ENCODE measurements at places on chromosomes 2 and 18.

DNA sequence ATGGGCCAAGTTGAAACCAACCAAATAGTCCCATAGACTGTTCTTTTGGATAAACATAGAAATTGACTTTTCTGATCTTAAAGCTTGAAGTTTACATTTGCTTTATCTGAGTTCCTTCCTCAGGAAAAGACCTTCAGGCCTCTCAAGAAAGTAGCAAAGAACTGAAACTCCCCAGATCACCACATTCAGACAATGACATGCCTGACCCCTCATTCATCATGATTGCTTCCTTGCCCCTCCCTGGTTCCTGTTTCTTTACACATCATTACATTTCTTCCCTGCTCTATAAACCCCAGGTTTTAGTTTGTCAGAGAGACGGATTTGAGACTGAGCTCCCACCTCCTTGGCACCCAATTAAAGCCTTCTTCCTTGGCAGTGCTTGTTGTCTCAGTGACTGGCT, 83.6 kb upstream of the ST3GAL5 start:
- DNase-seq, result no peak

DNA sequence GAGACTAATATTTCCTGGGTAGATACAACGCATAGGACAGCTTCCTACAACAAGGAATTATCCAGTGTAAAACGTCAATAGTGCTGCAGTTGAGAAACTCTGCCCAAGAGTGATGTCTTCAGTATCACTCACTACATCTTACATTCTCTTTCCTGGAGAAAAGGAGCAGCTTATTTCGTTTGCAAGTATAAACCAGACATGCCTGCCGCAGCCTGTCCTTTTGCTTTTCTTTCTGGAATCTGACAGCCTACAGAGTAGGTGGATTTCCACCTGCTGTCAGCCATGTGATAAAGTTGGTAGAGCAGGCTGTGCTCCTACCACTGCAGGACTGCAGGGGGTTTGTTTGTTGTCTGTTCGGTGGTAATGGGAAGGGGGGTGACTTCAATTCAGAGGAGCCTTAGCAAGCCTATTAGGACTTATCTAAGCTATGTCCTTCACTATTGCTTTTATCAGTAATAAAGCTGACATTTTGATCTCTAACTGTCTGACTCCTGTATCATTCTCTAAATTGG, 439.1 kb downstream of the GRB14 start:
- DNase-seq, result no peak

DNA sequence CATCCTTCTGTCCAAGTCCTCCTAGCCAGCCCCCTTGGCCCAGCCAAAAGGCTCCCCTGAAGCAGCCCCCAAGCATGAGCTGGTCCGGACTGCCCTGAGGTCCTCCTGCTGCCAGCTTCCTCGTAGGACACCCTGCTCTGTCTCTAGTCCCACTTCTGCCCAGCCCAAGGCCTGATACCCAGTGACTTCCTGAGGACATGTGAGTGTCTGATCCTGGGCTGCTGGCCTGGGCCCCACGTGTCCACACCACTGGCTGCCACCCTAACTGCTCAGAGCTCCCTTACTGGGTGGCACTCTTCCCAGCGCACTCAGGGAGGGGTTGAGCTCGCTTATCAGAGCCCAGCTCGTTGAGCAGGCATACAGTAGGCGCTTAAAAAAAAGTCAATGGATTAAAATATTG, 34.4 kb upstream of the PDIA6 start:
- DNase-seq, result no peak

DNA sequence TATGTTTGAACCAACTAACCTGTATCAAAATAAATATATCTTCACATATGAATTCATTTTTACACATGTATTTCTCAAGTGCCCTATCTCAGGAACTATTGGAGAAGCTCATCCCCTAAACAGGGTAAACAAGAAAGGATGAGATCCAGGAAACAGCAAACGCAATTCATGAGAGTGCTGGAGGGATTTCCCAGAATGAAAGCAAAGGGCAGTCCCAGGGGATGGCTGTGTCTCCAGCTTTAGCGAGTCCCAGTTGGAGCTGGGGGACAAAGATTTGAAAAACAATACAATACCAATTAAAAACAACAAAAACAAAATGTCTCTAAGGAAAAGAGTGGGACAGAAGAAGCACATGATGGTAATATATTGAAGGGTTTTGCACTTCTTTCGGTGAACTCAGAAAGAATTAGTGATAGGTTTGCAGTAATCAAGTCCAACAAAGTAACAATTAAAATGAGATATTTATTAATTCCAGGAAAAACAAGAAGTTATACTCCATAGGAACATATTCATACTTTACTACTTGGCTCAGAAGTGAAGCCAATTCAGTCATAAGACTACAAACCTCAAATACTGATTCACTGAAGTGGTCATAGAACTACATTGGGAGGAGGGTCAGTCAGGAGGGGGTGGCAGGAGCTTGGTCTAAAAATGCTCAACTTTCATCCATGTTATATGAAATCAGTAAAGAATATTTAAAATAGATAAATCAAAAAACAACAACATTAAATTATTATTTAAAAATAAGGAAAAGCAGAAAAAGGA, 73.1 kb upstream of the PDE1A start:
- DNase-seq, result no peak

- no peak for DNase-seq
Measured at GRCh38 chr18:62128157-62128556, 58.7 kb downstream of the PIGN start.

DNA sequence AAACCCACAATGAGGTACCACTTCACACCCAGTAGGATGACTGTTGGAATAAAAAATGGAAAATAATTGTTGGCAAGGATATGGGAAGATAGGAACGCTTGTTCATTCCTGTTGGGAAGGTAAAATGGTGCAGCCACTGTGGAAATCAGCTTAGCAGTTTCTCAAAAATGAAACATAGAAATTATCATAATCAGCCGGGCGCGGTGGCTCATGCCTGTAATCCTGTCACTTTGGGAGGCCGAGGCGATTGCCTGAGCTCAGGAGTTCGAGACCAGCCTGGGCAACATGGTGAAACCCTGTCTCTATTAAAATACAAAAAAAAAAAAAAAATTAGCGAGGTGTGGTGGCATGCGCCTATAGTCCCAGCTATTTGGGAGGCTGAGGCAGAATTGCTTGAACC, 23.4 kb downstream of the AMER3 start:
- no peak for DNase-seq

GRCh38 chr2:15201009-15201408, 360.1 kb downstream of the NBAS start:
- no peak for DNase-seq

- DNase-seq, result no peak
Measured at GRCh38 chr2:36807223-36807886, 110.8 kb downstream of the VIT start.

- DNase-seq, result no peak
Measured at GRCh38 chr18:54856105-54856646, 27.9 kb downstream of the RAB27B start.
